ENCODE measurements at places on chromosomes 2 and 18.

- DNase-seq: no peak
Observed at GRCh38 chr2:6647046-6647445, 218.7 kb downstream of the CMPK2 start.

DNA sequence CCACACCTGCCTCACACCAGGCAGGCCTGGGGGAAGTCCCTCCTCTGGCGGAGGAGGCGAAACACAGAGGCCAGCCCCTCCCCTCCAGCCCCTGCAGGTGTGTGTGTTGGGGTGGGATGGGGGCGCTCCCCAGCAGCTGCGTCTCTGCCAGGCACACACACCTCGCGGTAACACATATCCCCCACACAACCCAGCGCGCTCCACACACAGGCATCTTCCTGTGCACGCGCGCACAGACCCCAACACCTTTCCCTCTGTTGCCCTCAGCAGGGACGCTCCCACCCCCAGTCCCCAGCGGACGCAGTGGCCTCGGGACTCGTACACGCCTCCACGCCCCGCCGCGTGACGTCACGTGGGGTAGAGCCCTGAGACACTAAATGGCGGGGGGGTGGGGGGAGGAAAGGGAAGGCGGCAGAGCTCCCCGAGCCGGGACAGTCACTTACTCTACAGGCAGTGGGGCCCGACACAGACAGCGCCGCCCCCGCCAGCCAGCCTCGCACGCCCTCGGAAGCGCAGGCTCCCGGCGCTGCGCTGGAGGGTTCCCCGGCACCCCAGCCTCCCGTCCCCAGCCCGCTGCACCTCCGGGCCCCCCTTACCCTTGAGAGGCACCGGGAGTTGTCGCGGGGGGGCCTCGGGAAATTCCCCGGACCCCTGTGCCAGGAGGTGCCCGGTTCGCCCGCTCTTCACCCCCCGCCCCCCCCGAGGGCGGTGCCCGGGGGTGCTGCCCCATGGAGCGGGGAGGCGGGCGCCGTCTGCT lies at the start of gene WNT10A:
Gene WNT10A, plus strand, starts transcription at position 751 of the 757 bp plus-strand sequence. CDS start 144 bp downstream, outside the sequence.
- DNase-seq: no peak

- DNase-seq: no peak
Observed at GRCh38 chr2:221050020-221050795, 521.9 kb downstream of the EPHA4 start.

- DNase-seq: no peak
Observed at GRCh38 chr2:158154596-158154995, 52.9 kb downstream of the UPP2 start.

GRCh38 chr2:10814571-10815331 lies 2.2 kb upstream of the PDIA6 start:
- no peak for DNase-seq

GRCh38 chr2:230434677-230435324 lies 18.8 kb downstream of the SP100 start:
- DNase-seq: no peak

- DNase-seq: no peak
Observed at GRCh38 chr2:2845806-2846315, 514.8 kb upstream of the MYT1L start.

DNA sequence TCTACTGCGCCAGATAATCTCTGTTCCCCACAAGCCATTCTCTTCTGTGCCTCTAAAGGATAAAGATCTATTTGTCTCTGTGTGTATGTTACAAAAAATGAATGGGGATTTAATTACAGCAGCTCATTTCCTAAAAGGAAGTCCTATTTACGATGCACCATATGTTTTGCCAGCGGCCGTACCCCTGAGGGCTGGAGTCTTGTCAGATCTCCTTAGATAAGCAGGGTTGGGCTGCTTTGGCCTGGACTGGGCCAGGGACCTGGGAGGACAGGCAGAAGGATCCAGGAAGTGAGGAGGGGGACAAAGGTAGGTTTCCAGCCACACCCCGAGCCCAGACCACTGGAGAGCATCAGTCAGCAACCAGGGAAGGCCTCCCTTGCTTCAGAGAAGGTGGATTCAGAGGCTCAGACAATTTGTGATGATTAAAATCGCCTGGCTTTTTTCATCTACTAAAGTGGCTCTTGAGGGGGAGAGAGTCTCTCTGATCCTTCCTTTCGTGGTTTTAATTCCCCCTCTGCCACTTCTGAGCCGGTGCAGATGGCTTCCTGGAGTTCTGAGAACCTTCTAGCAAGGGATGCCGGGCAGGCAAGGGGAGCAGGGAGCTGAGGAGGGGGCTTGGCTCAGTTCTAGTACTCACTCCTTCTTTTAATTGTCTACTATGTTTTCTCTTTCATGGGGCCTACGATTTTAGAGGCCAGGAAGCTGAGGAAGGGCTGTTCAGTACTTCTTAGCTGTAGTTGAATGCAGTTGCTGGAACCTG lies 42.1 kb downstream of the MYCN start:
- no peak for DNase-seq

DNA sequence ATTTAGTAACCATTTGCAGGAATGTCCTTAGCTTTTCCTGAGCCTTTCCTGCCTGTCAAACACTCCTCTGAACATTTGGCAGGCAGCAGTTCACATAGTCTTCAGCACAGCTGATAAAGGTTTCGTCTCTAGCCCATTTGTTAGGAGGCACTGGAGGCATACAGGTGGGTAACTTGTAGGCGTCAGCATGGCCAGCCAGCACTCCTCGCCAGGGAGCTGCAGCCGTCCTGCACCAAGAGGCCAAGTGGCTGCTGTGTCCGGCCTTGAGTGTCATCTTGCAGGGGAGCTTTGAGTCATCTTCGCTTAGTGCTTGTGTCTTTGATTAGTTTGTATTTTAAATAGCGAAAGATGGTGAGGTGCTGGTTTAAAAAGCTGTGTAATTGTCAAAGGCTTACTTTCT lies 120.3 kb upstream of the NFATC1 start:
- DNase-seq: no peak

- DNase-seq: peak; percentile 12
Observed at GRCh38 chr18:39453882-39454281, 1888.3 kb upstream of the CELF4 start.

DNA sequence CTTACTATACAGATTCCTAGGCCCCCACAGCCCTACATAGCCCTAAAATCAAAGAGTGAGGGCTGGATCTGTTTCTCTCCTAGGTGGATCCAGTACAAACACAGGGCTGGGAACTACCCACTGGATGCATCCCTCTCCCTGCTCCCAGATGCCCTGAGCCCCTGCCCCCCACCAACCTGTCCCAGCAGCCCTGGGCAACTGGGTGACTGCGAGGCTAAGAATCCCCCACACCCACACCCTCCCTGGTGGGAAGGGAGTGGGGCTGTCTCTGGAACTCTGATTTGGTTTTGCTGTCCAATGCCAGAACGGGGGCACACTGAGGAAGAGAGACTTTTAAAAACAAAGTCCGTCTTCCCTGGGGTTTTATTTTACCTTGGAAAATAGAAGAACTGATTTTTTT lies 113.1 kb downstream of the SMAD7 start:
- DNase-seq: no peak

DNA sequence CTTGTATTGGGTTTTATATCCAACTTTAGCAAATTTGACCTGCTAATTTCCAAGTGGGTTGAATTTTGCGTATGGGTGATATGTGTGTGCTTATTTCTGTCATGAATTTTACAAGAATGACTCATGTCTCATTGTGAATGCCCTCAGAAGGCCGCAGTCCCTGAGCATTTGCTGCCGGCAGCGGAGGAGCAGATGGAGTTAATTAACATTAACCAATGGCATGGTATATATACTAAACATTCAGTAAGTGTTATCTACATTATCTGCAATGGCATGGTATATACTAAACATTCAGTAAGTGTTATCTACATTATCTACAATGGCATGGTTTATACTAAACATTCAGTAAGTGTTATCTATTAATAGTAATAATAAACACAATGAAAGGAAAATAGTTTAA lies 90.1 kb downstream of the DOK6 start:
- DNase-seq: no peak

- peak; percentile 87 for DNase-seq
Observed at GRCh38 chr2:239440511-239440959, 39.7 kb upstream of the HDAC4 start.

GRCh38 chr2:70509565-70509964 lies 44.1 kb downstream of the TGFA start:
- DNase-seq: no peak
